ENCODE measurements at places on chromosomes 4 and X.

GRCh38 chr4:151679231-151679630, 81.6 kb downstream of the GATB start:
- no peak for DNase-seq

DNA sequence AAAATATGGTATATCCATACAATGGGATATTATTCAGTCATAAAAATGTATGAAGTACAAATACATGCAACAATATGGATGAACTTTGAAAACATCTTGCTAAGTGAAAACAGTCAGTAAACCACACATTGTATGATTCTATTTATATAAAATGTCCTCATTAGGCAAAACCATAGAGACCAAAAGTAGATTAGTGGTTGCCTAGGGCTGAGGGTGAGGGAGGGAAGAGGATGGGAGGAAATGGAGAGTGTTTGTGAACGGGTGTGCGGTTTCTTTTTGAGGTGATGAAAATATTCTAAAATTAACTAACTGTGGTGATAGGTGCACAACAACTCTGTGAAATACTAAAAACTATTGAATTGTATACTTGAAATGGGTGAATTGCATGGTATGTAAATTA, 29.6 kb downstream of the TEX11 start:
- DNase-seq, result no peak

DNA sequence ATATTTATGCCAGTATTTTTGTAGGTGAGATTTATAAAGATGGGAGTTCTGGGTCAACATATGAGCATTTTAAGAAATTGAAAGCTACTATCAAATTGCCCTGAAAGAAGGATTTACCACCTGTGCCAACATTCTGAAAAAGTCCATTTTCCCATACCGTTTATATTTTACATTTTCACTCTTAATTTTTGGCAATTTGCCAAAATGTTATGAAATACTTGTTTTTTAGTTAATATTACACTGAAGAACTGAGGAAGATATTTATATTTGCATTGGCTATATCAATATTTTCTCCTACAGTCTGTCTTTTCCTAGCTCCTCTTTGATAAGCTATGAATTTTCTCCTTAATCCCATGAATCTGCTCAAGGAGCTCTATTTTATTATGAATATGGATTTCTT, 52.4 kb downstream of the DCHS2 start:
- no peak for DNase-seq

- DNase-seq, result no peak
These were observed 4.5 kb downstream of the CRMP1 start for GRCh38 chr4:5888222-5889001.

DNA sequence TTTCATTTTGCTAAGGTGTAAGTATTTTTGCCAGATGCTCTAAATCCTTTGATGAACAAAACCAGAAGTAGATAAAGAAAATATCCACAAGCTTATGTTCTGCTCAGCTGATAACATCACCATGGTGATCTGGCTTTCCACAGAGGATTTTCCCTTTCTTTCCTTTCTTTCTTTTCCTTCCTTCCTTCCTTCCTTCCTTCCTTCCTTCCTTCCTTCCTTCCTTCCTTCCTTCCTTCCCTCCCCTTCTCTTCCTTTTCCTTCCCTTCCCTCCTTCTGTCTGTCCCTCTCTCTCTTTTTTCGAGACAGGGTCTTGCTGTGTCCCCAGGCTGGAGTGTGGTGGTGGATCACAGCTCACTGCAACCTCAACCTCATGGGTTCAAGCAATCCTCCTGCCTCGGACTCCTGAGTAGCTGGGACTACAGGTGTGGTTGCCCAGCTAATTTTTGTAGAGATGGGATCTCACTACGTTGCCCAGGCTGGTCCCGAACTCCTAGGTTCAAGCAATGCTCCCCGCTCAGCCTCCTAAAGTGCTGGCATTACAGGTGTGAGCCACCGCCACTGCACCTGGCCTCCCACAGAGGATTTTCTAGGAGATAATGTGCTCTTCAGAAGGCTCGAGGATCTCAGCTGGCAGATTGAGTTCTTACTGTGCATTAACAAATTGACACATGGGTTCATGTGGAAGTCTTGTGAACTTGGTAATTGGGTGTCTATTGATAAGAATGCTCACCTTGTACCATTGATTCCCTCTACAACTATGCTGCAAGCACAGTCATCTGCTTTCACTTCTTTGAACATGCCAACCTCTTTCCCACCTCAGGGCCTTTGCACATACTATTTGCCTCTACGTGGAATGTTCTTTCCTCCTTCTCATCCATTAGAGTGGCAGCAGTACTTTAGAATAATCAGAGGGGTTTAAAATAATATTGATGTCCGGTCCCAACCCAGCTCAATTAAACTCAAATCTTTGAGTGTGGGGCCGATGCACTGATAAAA, 1.4 kb upstream of the RHOH start:
- no peak for DNase-seq

DNA sequence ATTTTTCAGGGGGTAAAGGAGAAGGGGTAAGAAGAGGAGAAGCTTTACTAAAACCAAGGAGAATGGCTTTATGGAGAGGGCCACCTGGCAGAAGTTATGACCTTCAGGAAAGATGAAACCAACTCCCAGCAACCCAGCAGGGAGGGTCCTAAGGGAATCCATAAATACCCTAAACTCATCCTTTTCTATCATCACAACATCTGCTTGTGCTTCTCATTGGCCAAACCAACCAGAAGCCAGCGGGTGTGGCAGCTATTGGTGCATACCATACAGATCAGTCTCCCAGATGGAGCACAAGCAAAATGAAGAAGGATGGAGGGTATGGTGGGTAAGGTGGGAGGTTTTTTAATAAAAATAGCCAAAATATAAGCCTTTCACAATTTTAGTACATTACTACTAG, 58.5 kb upstream of the ARSJ start:
- DNase-seq, result no peak

DNA sequence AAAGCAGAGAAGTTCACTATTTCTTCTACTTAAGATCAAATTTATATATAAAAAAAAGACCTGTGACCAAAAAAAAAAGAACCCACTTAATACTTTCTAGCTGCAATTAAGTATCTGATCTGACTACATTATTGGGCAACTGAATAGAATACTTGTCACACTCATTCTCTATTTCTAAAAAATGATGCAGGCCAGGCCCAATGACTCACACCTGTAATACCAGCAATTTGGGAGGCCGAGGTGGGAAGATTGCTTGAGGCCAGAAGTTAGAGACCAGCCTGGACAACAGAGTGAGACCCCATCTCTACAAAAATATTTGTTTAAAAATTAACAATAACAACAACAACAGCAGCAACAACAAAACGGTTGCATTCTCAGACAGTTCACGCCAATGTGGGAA, 108.8 kb upstream of the BMP2K start:
- DNase-seq, result no peak

DNA sequence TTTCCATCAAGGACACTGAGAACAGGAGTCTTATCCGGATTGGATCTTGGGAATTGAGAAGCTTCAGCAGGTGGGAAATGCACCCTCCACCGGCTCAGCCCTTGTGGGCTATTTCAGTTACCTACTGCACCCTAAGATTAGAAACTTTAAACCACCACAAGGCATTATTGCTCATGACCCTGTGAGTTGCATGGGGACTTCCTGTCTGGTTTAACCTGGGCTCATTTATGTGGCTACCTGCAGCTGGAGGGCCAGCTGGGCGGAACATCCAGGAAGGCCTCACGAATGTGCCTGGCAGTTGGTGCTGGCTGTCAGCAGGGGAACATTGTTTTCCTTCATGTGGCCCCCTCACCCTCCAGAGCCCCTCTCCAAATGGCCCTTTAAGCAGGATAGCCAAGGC, 164.1 kb downstream of the DEFB131A start:
- DNase-seq, result no peak

DNA sequence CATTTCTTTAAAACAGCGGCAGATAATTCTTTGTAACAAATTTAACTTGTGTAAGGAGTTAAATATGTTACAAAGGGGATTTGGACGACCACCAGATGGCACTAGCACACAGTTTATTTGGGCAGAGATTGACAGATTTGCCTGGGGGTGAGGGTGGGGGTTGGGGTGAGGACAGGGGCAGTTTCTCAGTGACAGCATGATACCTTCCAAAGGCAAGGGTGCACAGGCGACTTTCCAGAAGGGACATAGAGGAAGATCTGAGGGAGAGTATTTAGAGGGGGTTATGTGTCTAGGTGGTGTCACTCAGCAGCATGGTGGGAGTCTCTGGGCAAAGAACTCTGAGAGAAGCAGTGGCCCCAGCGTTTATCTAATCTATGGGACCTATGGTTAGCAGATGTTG, 9.6 kb upstream of the TMA16 start:
- peak; percentile 40 for DNase-seq

DNA sequence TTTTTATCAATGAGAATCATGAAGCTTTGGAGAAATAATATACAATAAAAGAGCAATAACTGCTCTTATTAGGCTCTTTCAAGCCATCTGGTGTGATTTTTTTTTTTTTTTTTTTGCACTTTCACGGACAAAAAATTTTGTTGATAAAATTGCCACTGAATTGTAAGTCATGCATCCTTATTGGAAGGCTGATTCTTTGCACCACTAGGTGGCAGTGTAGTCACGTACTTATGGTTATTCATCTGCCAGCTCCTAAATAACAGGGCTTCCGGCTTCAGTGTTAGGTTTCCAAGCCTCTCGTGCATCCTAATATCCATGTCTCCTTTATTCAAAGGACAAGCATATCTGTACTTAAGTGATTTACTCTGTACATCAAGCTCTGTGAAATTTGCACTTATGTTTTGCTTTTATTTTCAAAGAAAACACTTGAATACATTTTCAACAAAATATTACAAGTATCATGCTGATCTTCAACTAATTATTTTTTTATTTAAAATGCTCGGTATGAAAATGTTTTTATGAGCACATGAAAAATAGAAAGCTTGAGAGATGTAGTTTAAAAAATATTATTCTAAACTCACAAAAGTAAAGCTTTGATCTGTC, 1578.3 kb upstream of the TENM3 start:
- peak; percentile 84 for DNase-seq

GRCh38 chrX:69060631-69061408, 104.4 kb downstream of the PJA1 start:
- peak; percentile 45 for DNase-seq

GRCh38 chr4:59689149-59689548, 1511.0 kb upstream of the ADGRL3 start:
- no peak for DNase-seq

DNA sequence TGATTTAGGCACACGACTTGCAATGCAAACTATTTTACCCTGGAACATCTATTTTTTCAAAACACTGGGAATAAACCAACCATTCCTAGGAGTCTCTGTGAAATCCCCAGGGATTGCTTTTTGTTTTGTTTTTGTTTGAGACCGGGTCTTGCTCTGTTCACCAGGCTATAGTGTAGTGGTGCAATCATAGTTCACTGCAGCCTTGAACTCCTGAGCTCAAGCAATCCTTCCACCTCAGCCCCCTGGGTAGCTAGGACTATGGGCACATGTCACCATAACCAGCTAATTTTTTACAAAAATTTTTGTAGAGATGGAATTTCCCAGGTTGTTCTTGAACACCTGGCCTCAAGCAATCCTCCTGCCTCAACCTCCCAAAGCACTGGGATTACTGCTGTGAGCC, 37.8 kb downstream of the PPM1K start:
- no peak for DNase-seq

- DNase-seq, result no peak
These were observed 22.7 kb downstream of the WDR19 start for GRCh38 chr4:39205000-39205399.

DNA sequence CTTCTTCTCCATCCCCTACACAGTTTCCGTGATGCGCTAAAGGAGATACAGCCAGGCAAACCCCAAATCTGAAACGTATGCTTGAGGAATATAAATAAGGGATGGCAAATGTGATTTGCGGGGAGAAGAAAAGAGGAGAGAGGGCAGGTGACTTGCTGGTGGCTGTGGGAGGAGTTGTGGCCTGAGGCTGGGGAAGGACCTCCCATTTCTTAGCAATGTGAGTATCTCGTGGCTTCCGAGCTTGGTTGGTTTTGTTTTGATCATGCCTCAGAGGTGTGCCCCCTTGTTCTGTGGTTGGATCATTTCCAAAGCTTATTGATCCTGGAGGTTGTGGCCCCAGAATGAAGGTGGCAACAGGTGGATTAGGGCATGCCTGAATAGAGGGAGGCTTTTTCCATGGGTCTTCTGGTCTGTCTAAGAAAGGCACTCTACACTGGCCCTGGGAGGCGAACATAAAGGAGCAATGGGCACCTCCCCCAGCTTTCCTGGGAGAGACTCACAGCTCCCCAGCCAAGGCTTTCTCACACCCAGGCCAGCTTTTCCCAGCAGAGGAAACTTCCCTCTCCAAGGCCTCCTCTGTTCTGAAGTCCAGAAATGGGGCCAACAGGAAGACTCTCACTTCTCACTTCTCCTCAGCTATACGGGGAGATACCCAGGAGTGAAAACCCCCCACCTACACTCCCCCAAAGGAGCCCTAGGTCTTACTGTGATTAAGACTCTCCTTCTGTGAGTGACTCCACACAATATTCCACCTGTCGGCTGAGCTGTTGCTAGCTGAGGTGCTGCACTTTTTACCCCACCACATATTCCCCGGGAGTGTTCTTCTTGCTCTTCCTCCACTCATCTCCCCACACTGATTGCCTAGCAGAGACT, 40.0 kb downstream of the C4orf51 start:
- DNase-seq, result no peak

- no peak for DNase-seq
These were observed 2.4 kb downstream of the SORBS2 start for GRCh38 chr4:185809533-185810071.

DNA sequence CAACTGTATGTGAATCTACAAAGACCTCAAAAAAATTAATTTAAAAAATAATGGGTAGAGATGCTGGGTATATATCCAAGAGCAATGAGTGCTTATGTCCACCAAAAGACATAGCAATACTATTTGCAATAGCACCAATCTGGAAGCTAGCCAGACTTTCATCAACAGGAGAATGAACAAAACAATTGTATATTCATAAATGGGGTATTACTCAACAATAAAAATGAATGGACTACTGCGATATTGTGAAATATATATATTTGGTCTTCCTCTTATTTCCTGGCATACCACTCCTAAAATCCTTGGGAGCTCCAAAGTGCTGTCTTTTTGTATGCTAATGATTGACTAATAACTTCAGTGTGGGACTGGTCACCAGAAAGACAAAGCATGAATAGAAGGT, 77.5 kb downstream of the MSN start:
- DNase-seq, result no peak

- DNase-seq, result peak; percentile 12
These were observed 90.7 kb downstream of the GEMIN8 start for GRCh38 chrX:13938829-13939530.

DNA sequence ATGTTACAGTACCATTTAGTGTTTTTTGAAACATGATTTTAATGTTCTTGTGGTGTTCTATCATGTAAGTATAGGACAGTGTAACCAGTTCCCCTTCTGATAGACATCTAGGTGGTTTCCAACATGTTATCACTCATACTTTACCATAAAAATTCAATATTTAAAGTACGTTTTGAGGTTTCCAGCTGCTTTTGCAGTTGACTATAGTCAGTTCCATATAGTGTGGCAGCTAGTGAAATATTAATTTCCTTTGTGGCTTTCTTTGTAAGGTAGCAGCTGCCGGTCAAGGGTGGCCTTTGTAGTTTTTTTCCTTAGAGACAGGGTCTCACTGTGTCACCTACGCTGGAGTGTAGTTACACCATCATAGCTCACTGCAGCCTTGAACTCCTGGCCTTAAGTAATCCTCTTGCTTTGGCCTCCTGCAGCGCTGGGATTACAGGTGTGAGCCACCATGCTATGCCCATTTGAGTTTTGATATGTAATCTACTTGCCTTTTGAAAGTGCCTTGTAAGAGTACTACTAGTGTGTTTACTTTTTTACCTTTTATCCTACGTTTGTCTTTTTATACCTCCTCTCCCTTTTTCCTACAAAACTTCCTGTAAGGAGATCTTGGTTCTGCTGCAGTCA, 63.0 kb downstream of the ARHGAP10 start:
- DNase-seq, result no peak

All from muscle of arm (tissue), 14 donors.